ENCODE measurements at places on chromosomes 11 and 22. TPM values are rescaled to one million over a fixed set of nuclear protein-coding genes. Genes with fewer than 3 reads are reported as not detected.

FXYD2 gene
- total RNA-seq = 4.3 TPM

DBX1 gene
- not detected for total RNA-seq

CRYBB3 gene
- not detected for total RNA-seq

SPDYC gene
- total RNA-seq = not detected

DNA sequence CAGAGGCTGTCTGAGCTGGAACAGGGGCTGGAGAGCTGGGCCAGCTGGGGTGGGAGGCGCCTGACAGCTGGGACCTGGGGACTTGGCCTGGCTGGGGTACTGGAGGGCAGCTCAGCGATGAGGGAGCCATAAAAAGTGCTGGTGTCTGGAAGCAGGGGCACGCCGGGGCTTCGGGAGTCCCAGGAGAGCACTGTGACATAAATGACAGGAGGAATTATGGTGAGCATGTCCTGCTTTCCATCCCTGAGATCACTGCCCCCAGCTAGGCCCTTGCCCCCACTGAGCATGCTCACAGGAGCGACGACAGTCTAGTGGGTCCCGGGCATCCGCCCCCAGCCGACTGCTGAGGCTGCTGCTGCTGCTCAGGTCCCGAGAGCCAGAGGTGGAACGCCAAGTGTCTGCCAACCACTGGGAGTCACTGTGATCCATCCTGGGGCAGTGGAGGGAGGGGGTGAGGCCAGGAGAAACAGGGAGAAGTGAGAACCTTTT lies 6.2 kb downstream of the ROBO4 start:
- no peak for DNase-seq

DNA sequence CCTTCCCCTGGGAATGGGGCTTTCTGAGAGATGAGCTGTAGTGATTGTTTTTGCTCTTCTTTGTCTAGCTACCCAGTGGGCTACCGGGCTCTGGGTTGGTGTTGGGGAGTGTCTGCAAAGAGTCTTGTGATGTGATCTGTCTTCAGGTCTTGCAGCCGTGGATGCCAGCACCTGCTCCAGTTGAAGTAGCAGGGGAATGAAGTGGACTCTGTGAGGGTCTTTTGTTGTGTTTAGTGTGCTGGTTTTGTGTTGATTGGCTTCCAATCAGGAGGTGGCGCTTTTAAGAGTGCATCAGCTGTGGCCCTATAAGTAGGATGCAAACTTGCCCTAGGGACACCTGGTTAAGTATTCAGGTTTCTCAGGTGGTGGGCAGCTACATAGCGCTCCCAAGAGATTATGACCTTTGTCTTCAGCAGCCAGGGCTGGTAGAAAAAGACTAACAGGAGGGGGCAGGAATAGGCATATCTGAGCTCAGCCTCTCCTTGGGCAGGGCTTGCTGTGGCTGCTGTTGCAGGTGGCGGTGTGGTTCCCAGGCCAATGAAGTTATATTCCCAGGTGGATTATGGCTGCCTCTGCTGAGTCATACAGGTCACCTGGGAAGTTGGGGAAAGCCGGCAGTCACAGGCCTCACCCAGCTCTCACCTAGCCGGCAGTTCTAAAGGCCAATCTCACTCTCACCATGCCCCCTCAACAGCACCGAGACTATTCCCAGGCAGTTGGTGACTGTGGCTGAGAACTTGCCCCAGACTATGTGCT lies 315.7 kb upstream of the C11orf87 start:
- DNase-seq = no peak
